ENCODE measurements at places on chromosomes 16 and 17.

GRCh38 chr17:5133311-5133710 lies 17.5 kb downstream of the USP6 start:
- H3K36me3 ChIP-seq: no peaks in the 10 kb centered on the region
- no peak for DNase-seq
- H3K27me3 ChIP-seq: peaks cover 10% of the 10 kb centered on the region
- no peaks in the 10 kb centered on the region for H3K4me1 ChIP-seq
- no peak overlapping the region for H3K4me3 ChIP-seq

GRCh38 chr17:58710948-58711552 lies 18.6 kb downstream of the RAD51C start:
- no peak overlapping the region for H3K27ac ChIP-seq
- peaks cover 35% of the 10 kb centered on the region for H3K36me3 ChIP-seq
- no peaks in the 10 kb centered on the region for H3K27me3 ChIP-seq
- H3K4me1 ChIP-seq: peaks cover 9% of the 10 kb centered on the region
- H3K4me3 ChIP-seq: no peak overlapping the region

- peak overlapping the region; percentile 94 for H3K27ac ChIP-seq
- peaks cover 38% of the 10 kb centered on the region for H3K4me1 ChIP-seq
- H3K27me3 ChIP-seq: peaks cover 4% of the 10 kb centered on the region
- peak overlapping the region; percentile 89 for H3K4me3 ChIP-seq
Measured at GRCh38 chr17:36600465-36600864, 918 bp upstream of the MRM1 start.

DNA sequence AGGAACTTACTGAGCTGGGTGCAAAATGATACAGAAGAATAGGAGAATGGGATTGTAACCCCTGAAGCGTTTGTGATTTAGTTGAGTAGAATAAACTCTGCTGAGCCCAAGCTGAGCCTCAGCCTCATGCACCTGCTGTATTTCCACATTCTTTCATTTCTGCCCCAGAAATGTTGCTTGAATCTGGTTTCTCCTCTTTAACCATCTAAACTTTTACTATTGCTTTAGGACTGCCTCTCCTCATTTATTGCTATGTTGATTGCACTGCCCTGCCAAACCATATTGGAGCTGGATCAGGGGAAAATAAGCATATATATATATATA lies 64.8 kb downstream of the PITPNC1 start:
- H3K4me3 ChIP-seq: no peak overlapping the region
- H3K27ac ChIP-seq: no peak overlapping the region
- peaks cover 5% of the 10 kb centered on the region for H3K4me1 ChIP-seq
- H3K27me3 ChIP-seq: no peaks in the 10 kb centered on the region

- DNase-seq: peak; percentile 91
- peak overlapping the region; percentile 76 for H3K4me3 ChIP-seq
- peaks cover 9% of the 10 kb centered on the region for H3K36me3 ChIP-seq
- no peaks in the 10 kb centered on the region for H3K27me3 ChIP-seq
Measured at GRCh38 chr17:16286009-16286946, 67.0 kb downstream of the CENPV start.

GRCh38 chr17:56309897-56310296 lies 156.6 kb downstream of the ANKFN1 start:
- no peak overlapping the region for H3K27ac ChIP-seq
- H3K4me1 ChIP-seq: no peaks in the 10 kb centered on the region
- DNase-seq: no peak
- H3K27me3 ChIP-seq: no peaks in the 10 kb centered on the region
- no peak overlapping the region for H3K4me3 ChIP-seq

DNA sequence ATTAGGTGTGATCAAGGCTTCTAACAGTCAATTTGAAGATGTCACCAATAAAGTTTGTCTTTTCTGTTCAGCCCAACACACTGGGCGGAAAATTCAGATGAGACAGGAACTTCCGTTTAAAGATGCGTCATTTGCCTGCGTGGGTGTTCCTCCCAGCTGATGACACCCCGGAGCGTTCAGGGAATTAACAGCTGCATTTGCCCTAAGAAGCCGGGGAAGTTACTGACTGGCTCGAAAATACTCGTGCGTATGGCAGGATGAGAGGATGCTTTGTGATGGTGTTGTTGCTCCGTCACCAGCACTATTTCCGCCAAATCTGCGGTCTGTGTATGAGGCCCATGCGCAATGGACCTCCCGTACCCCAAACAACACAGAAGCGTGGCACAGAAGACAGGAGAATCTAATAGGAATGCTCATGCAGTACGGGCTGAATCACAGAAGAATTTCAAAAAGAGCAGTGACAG lies 11.9 kb upstream of the PVALEF start:
- H3K36me3 ChIP-seq: no peaks in the 10 kb centered on the region
- no peak overlapping the region for H3K27ac ChIP-seq
- DNase-seq: no peak

DNA sequence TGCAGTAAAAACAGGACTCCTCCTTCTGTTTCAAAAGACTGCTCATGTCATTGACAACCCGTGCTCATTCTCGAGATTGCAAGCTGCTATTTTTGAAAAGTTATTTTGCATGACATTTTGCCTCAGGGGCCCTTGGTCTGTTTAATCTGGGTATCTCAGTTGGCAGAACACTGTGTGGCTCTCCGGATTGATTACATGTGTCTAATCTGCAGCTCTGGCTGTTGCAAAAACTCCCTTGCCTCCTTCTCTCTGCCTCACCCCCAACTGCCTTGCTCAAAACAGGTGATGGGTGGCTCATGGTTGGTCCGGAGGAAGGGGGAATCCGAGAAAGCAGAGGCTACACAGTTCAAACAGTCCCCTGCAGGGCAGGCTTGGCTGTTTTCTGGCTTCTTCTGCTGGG lies 25.3 kb downstream of the GINS3 start:
- H3K36me3 ChIP-seq: no peaks in the 10 kb centered on the region
- no peak overlapping the region for H3K27ac ChIP-seq
- no peak overlapping the region for H3K4me3 ChIP-seq
- DNase-seq: no peak
- no peaks in the 10 kb centered on the region for H3K27me3 ChIP-seq

DNA sequence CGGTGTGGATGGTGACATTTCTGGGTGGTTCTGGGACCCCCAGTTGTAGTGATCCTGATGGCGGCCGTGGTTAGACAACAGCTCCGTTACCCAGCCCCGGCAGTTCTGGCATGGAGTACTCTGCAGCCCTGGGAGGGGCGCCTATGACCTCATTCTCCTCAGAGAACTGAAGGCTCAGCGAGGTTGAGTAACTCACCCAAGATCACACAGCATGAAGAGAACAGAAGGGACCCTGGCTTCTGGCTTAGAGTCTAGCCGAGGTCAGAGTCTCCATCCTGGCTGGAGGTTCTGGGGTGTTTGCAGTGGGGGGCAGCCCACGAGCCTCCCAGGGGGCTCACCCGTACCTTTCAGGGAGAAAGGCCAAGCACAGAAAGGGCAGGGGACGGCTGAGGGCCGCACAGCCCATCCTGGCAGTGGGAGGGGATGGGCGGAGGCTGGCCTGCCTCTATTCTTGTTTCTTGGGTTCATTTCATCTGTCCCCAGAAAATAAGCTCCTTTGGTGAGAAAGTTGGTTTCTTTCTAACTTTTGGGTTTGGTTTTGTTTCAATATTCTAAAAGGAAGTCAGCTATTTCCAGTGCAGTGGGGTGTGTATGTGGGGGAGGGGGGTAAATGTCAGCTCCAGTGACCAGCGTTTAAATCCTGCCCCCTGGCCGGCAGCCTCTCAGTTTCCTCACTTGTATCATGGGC lies 13.2 kb downstream of the ZFPM1 start:
- H3K27me3 ChIP-seq: no peaks in the 10 kb centered on the region
- H3K4me1 ChIP-seq: peaks cover 90% of the 10 kb centered on the region
- H3K27ac ChIP-seq: peak overlapping the region; percentile 89
- DNase-seq: no peak
- H3K4me3 ChIP-seq: peak overlapping the region; percentile 39

DNA sequence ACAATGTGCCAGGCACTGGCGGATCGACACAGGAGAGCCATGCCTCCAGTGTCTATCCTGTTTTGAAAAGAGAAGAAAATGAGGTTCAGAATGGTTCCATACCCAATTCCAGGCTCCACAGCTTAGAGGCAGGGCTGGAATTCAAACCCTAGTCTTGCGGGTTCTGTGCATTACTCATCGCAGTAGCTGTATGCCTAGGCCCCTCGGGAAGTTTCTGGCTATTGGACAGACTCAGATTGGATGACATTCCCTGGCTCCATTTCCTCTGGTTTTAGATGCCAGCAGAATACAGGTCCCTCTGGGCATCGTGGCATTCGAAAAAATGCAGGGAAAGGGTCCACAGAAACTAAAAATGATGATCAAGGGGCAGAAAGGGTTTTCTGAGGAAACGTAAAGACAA lies 184.7 kb downstream of the COPRS start:
- peaks cover 52% of the 10 kb centered on the region for H3K27me3 ChIP-seq
- no peak overlapping the region for H3K4me3 ChIP-seq
- no peaks in the 10 kb centered on the region for H3K36me3 ChIP-seq
- H3K27ac ChIP-seq: no peak overlapping the region
- no peak for DNase-seq

- H3K4me3 ChIP-seq: no peak overlapping the region
- DNase-seq: no peak
- H3K36me3 ChIP-seq: no peaks in the 10 kb centered on the region
- H3K4me1 ChIP-seq: no peaks in the 10 kb centered on the region
Measured at GRCh38 chr16:64452446-64452845, 669.4 kb downstream of the CDH11 start.

DNA sequence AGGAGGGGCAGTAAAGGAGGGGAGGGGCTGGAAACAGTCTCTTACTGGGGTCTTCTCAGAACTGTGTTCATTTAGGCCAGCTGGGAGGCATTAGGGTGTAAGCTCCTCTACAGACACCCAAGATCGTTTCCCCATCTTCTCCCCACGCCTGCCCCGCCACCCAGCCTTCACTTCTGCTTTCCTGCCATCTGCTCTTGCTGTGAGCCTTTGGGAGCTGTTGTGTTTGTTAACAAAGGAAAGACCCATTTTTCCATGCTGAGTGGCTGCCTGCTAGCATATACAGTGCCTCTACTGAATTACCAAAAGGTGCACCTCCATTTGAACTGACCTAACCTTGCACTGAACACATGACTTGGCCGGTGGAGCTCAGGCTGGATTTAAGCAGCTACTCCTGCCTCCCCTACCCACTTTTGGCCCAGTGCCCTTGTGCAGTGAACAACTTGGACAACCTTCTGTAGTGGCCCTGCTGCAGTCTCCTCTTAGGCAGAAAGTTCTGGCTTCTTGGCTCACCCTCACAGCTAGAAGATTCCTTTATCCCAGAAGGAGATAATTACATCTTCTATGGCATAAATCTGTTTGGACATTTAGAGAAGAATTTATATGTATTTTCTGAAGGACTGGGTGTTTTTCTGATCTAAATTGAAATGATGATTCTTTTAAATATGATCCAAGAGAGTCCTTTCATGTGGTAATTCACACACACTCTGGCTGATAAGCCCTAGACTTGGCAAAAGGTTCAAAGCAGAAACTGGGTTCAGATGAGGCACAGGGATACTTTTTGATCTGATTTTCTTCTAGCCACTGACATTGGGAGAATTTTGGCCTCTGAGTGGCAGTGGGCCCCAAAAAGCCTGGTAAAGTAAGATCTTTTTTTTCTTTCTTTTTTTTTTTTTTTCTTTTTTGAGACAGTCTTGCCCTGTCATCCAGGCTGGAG lies 81.9 kb upstream of the HNF1B start:
- H3K4me1 ChIP-seq: peaks cover 51% of the 10 kb centered on the region
- H3K36me3 ChIP-seq: peaks cover 1% of the 10 kb centered on the region
- no peak overlapping the region for H3K27ac ChIP-seq
- no peaks in the 10 kb centered on the region for H3K27me3 ChIP-seq

- H3K4me1 ChIP-seq: no peaks in the 10 kb centered on the region
- DNase-seq: no peak
- H3K27me3 ChIP-seq: peaks cover 16% of the 10 kb centered on the region
- H3K27ac ChIP-seq: no peak overlapping the region
- no peaks in the 10 kb centered on the region for H3K36me3 ChIP-seq
Measured at GRCh38 chr16:6016530-6017184, 919.1 kb upstream of the EEF2KMT start.

DNA sequence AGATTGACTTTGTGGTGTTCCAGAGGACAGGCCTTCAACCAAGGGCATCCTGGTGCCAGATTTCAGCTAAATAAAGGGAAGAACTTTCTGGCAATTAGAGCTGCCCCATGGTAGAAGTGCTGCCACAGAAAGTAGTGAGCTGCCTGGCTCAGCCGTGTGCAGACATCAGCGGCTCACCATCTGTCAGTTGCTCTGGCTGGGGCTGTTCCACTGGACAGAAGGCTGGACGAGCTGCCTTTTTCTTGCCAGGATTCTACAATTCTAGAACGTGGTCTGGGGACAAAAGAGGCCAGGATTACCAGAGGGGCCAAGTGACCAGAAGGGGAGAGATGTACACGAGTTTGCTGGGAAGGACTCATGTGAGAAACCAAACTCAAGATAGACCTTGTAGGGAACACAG lies 107.0 kb upstream of the RPL38 start:
- peaks cover 18% of the 10 kb centered on the region for H3K27me3 ChIP-seq
- no peak overlapping the region for H3K4me3 ChIP-seq
- DNase-seq: no peak
- no peak overlapping the region for H3K27ac ChIP-seq

DNA sequence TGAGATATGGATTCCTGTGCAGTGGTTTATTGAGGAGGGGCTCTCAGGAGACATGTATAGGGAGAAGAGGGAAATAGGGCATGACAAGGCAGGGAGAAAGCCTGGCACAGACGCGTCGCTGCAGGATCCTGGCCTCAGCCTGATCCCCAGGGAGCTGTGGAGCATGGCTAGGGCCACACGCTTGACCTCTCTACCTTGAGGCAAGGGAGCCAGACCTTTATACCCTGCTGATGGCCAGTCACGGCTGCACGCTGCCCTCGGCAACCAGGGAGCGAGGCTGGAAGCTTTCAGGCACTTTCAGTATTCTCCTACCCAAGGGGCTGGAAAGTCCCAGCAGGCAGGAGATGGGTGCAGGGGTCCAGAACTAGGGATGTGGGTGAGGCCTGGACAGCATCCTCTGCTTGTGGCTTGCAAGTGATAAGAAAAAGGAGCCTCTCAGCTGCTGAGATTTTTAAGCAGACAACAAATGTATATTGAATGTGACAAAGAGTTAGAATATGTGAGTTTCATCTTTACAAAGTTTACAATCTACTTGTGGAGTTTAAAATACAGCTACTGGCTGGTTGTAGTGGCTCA lies 10.0 kb upstream of the KLHL36 start:
- H3K4me3 ChIP-seq: no peak overlapping the region
- peaks cover 61% of the 10 kb centered on the region for H3K4me1 ChIP-seq

- peak within 1 kb of the TSS; percentile 78 for H3K4me3 ChIP-seq
- peak within 1 kb of the TSS; percentile 62 for H3K27ac ChIP-seq
- DNase-seq: no peak
- peaks cover 33% of the 10 kb centered on the region for H3K27me3 ChIP-seq
- H3K4me1 ChIP-seq: peaks cover 19% of the 10 kb centered on the region
- H3K36me3 ChIP-seq: peaks cover 51% of the 10 kb centered on the region
Measured at GRCh38 chr16:67150833-67151396, at the start of gene B3GNT9. B3GNT9 (minus strand) TSS chr16:67150998; CDS start chr16:67150485, 513 bp downstream.

GRCh38 chr17:83118071-83118841 lies 38.8 kb downstream of the METRNL start:
- H3K36me3 ChIP-seq: no peaks in the 10 kb centered on the region
- H3K27ac ChIP-seq: no peak overlapping the region
- peaks cover 27% of the 10 kb centered on the region for H3K4me1 ChIP-seq
- H3K4me3 ChIP-seq: peak overlapping the region; percentile 3
- peaks cover 48% of the 10 kb centered on the region for H3K27me3 ChIP-seq

GRCh38 chr16:85291302-85292148 lies 179.3 kb upstream of the CIBAR2 start:
- no peak overlapping the region for H3K4me3 ChIP-seq
- no peak for DNase-seq
- no peaks in the 10 kb centered on the region for H3K36me3 ChIP-seq
- no peaks in the 10 kb centered on the region for H3K4me1 ChIP-seq

Measured in stimulated activated naive B cell treated with anti-CD40 and anti-IgM and Interleukin-4, amounts not matched to agents 10 μg/mL and 1 μg/mL and 100 μg/mL, for 72 hours (primary cell).